ENCODE measurements at places on chromosomes 12 and 14.

GRCh38 chr14:103310576-103311095 lies 23.4 kb upstream of the EIF5 start:
- DNase-seq, result no peak

DNA sequence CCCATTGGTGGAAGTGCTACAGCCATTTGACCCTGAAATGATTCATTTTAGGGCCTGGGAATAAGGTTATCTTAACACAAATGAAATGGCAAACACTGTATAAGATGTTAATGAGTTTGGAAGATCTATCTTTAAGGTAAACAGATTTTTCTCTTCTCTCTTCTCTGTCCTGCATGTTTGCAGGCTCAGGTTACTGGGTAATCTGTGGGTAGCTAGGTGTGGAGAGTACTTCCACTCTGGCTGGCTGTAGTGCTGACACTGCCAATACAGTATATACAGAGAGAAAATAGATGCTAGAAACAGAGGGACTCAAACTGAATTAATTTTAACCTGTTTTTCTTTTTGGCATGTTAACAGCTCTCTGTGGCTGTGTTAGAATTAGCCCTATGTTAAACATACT lies 84.6 kb downstream of the SLC38A6 start:
- DNase-seq, result no peak

GRCh38 chr14:75711796-75712211 lies 50.8 kb downstream of the TTLL5 start:
- no peak for DNase-seq

DNA sequence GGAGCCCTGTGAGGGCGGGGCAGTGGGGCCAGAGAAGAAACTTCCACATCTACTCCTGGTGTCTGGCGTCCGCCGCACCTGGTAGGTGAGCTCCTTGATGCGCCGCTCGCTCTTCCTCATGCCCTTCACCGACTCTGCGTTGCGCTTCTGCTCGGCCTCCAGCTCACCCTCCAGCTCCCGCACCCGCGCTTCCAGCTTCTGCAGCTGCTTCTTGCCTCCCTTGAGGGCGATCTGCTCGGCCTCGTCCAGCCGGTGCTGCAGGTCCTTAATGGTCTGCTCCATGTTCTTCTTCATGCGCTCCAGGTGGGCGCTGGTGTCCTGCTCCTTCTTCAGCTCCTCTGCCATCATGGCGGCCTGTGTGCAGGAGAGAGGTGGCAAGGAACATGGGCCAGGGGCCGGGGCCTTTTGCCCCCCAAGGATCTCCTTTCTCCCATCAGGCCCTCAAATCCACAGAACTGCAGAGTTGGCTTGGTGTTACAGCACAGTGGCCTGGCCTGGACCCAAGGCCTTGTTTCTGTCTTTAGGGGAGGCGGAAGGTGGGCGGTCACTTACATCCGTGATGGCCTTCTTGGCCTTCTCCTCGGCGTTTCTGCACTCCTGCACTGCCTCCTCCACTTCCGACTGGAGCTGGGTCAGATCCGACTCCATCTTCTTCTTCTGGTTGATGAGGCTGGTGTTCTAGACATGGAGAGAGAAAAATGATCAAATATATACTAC lies 7.7 kb downstream of the CMTM5 start:
- DNase-seq, result no peak

DNA sequence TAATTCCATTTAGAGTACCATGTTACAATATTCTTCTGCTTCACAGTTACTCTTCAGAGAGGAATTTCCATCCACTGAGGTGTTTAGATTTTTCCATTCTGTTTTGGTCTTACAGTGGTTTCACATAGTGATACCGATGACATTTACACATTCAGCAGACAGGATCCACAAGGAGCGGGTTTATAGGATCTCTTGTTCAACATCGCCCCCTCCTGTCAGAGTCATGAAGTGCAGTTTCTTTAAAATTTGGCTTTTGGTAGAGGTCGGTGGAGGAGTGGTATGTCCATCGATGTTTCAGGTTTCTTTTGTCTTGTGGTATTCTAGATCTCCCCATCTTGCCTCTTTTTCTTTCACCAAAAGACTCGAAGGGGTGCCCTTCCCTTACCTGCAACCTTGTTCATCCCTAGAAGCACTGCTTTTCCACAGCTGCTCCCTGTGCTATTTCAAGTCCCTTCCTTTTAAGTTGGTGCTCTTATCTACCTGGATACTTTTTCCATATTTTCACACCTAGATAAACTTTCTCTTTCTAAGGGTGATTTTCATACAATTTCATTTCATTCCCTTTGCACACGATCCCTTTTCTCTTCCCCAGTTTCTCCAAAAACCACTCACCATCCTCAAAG lies 181.3 kb downstream of the ITPR2 start:
- DNase-seq, result no peak

DNA sequence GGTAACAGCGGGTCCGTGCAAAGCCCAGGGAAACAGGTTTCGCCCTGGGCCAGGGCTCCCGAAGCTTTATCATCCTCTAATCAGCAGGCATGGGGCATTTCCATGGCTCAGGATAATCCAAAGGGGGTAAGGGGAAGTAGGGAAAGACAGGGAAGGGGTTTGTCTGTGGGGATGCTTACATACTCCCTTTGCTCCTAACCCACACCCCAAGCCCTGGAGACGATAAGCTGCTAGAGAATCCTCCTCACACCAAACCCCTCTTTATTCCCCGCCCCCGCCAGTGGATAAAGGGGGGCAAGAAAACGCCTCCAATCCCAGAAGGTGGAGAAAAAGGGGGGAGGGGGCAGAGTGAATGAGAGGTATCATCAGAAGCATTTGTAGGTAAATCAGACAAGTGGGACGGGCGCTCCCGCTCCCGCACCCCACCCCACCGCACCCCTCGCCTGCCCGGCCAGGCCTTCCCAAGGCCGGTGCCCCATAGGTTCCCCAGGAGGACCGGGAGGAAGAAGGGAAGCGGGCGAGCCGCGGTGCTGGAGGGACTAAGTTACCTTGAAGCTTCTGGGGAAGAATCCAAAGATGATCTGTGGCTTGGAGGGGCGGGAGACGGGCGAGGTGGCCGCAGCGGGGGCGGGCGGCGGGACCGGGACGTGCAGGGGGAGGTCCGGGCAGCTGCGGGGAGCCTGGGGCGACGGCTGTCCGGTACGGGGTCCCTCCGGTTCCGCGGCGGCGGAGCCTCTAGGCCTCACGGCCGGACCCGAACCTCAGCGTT lies 762 bp downstream of the PPP2R5E start:
- no peak for DNase-seq

GRCh38 chr12:114968727-114969126 lies 284.8 kb upstream of the TBX3 start:
- no peak for DNase-seq

DNA sequence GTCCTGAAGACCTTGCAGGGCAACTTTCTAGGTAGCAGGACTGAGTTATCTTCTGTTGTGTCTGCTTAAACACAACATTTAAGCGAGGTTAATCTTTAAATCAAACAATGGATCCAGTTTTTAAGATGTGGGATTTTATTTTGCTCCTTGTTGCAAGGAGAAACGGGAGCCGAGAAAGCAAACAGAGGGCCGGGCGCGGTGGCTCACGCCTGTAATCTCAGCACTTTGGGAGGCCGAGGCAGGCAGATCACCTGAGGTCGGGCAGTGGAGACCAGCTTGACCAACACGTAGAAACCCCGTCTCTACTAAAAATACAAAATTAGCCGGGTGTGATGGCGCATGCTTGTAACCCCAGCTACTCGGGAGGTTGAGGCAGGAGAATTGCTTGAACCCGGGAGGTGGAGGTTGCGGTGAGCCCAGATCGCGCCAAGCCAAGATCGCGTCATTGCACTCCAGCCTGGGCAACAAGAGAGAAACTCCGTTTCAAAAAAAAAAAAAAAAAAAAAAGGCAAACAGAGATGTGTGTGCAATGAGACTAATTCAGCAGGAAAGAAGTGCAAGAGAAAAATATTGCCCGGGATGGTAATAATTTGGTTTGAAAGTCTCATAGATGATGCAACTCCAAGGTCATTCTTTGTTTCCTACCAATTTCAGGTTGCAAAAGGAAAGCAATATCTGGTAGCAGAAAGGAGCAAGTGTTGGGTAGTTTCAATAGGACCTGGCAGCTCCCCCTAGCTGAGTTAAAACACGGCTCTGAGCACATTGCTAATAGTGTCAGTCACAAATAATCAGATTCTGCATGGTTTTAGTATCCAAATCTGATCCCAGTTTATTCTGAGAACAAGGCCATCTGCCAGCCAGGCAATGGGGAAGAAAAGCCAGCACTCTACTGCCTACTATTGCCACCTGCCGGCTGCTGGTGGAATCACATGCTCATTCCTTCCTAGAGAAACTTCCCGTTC lies 141.4 kb downstream of the PPM1H start:
- DNase-seq, result peak; percentile 53

- peak; percentile 32 for DNase-seq
Measured at GRCh38 chr14:20624495-20625070, 16.9 kb downstream of the OR6S1 start.

- no peak for DNase-seq
Measured at GRCh38 chr12:32390572-32391219, 8.7 kb upstream of the FGD4 start.

DNA sequence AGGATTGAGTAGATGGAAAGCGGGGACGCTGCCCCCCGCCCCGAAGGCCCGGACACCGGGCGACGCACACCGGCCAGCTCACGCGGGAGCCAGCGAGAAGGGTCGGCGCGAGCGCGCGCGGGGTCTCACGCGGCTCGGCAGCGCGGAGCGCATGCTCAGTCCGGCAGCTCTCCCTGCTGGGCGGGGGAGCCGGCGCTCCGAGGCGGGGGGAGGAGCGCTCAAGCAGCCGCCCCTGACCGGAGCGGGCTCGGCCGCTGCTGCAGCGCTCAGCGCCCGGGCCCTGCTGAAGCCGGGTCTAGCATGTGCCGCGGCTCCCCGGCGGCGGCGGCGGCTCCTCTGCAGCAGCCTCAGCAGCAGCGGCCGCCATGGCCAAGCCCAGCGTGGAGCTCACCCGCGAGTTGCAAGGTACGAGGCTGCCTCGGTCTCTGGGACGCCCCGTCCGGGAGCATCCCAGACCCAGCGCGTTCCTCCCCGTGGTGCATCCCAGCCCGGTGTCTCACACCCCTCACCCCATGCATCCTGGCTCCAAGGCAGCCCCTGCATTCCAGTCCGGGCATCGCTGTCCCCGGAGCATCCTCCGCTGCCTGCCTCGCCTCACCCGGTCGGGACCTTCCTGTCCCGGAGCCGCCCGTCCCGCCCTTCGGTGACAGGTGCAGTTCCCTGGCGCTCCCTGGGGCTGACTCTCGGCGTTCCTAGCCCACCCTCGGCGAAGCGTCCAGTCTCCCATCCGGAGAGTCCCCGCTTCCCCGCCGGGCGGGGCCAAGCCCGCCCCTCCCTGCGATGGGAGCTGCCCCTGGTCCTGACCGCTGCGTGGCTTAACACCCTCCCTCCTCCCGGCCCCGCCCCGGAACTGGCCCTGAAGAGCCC lies at the start of gene CARMIL3:
CARMIL3 (plus strand) TSS at position 221 of the 867 bp plus-strand sequence; CDS start at position 366, 145 bp downstream.
- peak; percentile 46 for DNase-seq

- no peak for DNase-seq
Measured at GRCh38 chr12:58321414-58321813, 380.0 kb downstream of the ATP23 start.

- DNase-seq, result no peak
Measured at GRCh38 chr14:50529288-50530179, 2.8 kb downstream of the MAP4K5 start.

DNA sequence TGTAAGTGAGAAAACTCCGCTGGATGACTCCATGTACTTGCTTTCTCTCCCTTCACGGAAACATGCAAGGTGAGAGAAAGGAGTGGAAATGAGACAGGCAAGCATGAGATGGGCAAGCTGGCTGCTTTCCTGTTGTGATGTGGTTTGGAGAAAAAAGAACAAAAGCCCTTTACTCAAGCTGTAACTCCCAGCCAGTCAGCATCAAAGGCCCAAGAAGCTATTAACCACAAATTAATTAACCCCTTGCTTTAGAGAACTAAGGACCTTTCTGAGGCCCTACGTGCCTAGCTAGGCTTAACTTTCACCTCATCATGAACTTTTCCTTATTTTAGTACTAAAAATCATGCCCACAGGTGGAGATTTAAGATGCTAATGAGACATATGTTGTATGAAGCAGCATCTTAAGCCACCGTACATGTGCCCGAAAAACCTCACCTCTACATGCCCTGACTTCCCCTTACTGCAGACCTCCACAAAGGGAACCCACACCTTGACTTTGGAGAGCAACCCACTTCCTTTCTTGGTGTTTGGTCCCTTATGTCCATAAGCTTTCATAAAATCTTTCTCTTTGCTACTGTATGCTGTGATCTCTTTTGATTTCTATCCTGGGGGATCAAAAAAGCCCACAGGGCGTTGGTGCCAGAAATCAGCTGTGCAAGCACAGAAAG lies 87.0 kb downstream of the GALNT8 start:
- DNase-seq, result no peak

- no peak for DNase-seq
Measured at GRCh38 chr12:14948672-14949071, 10.3 kb upstream of the ERP27 start.

DNA sequence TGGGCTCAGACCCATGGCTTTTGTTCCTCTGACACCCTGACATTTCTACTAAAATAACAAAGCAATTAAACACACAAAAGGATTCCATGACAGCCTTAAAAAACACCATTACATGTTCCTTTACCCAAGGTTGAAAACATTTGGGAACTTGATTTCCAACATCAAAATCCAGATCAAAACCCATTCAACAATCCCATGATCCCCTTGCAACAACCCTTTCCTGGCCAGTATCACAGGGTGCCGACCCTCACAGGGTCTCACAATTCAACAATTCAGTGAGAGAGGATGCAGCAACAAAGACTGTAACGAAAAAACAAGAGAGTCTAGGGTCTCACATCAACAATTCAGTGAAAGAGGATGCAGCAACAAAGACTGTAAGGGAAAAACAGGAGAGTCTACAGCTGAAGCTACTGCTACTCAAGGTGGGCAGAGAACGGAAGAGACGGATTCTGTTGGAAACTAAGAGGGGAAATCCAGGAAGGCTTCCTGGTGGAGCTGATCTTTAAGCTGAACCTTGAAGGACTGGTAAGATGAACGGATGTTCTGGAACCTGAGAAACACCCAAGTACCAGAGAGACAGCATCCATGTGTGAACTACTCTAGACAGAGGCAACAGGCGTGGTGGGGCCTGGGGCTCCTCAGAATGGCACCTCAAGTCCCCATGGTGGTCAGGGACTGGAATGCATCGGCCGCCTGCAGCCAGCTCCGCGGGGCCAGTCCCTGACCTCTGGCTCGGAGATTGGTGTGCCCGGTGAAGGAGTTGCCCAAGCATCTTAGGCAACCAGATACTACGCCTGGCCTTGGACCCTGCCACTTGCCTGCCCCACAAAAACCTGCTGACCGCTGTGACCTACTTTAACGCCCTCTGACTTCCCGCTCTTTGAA lies 22.7 kb upstream of the ZFP36L1 start:
- no peak for DNase-seq
